ENCODE measurements at places on chromosomes 3 and 15.

DNA sequence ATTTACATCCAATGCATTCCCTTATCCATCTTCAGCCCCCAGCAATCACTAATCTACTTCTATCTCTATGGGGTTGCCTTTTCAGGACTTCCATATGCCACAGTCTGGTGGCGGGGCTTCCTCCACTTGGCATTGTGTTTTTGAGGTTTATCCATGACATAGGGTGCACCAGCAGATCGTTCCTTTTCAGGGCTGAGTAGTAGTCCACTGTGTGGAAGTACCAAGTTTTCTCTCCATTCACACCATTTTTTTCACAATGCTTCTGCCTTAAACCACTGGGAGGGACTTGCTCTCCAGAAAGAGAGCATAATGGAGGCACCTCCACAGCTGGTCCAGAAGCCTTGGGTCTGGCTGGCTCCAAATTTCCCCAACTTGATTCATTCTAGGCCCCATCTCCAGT is 144.0 kb upstream of the IQSEC1 start:
- no peaks in the 10 kb centered on the region for H3K27me3 ChIP-seq
- DNase-seq = no peak
- no peak overlapping the region for H3K4me3 ChIP-seq
- H3K27ac ChIP-seq = no peak overlapping the region
- no peaks in the 10 kb centered on the region for H3K36me3 ChIP-seq

GRCh38 chr3:15428539-15428938 is 1.1 kb downstream of the EAF1 start:
- no peaks in the 10 kb centered on the region for H3K27me3 ChIP-seq
- H3K4me3 ChIP-seq = peak overlapping the region; percentile 82
- no peaks in the 10 kb centered on the region for H3K36me3 ChIP-seq
- DNase-seq = no peak
- peaks cover 6% of the 10 kb centered on the region for H3K4me1 ChIP-seq
- H3K27ac ChIP-seq = peak overlapping the region; percentile 89

- H3K4me1 ChIP-seq = no peaks in the 10 kb centered on the region
- no peak overlapping the region for H3K4me3 ChIP-seq
- no peak for DNase-seq
These were observed 11.4 kb downstream of the LMOD3 start for GRCh38 chr3:69110941-69111546.

GRCh38 chr15:78422571-78423340 is 15.3 kb upstream of the IREB2 start:
- H3K4me3 ChIP-seq = no peak overlapping the region
- peaks cover 5% of the 10 kb centered on the region for H3K4me1 ChIP-seq
- H3K27ac ChIP-seq = peak overlapping the region; percentile 45
- DNase-seq = peak; percentile 78
- H3K27me3 ChIP-seq = no peaks in the 10 kb centered on the region

GRCh38 chr15:41809526-41810220 is 18.2 kb upstream of the JMJD7 start:
- peaks cover 5% of the 10 kb centered on the region for H3K4me1 ChIP-seq
- no peak overlapping the region for H3K27ac ChIP-seq
- no peak overlapping the region for H3K4me3 ChIP-seq

DNA sequence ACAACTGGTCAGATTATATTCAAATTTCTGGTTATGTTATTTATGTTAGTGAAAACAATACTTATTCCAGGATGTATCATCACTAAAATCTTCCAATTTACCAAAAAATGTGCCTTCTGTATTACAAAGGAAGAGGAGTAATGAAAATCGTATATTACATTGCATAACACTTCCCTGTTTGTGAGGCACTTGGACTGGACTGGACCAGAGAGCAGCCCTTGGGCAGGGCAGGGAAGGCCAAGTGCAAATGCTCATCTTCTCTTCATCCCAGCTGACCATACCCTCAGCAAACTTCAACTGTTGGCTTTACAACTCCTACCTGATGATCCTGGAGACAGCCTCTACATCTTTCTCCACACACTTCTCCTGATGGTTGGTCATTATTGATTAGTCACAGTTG is 285.7 kb upstream of the MME start:
- no peak overlapping the region for H3K27ac ChIP-seq
- no peak overlapping the region for H3K4me3 ChIP-seq
- no peaks in the 10 kb centered on the region for H3K27me3 ChIP-seq
- no peak for DNase-seq

- no peak for DNase-seq
- H3K4me1 ChIP-seq = peaks cover 15% of the 10 kb centered on the region
- H3K36me3 ChIP-seq = no peaks in the 10 kb centered on the region
- H3K4me3 ChIP-seq = no peak overlapping the region
These were observed 110.2 kb downstream of the CMSS1 start for GRCh38 chr3:99927671-99928457.

DNA sequence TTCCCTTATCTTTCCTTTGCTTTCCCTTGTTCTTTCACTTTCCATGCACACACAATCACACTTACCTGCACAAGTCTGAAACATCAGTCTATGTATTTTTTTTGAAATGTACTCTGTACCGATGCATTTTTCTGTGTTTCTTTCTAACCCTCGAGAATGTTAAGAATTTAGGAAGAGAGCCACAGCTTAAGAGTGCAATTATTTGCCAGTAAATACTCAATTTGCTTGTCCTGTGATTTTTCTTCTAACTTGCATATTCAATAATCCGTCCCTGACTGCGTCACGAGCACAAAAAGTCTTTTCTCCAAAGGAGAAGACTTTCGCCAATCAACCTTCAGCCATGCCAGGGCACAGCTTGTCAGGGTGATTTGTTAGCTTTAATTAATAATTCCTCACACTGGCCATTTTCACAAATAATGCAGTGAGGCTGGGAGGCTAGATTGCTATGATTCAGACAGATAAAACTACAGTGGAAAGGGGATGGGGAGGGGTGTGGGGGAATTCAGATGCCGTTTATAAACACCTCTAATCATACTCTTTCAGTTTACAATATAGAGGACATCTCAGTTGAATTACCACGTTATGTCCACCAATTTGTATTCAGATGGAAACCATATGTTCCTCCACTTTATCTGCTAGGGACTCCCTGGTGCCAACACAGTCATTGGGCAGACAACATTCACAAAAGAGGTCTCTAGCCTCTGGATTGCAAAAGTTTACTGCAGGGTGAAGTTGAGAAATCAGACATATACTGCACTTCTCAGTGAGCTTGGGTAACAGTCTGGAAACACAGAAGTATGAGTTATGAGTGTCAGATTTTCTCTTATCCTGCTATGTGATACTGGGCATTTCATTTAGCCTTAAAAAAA is 388.0 kb downstream of the ZBTB20 start:
- H3K4me3 ChIP-seq = no peak overlapping the region
- no peaks in the 10 kb centered on the region for H3K36me3 ChIP-seq
- peak overlapping the region; percentile 31 for H3K27ac ChIP-seq
- no peak for DNase-seq

- no peaks in the 10 kb centered on the region for H3K27me3 ChIP-seq
- H3K4me1 ChIP-seq = no peaks in the 10 kb centered on the region
- H3K36me3 ChIP-seq = no peaks in the 10 kb centered on the region
These were observed 435.9 kb downstream of the NR2F2 start for GRCh38 chr15:96766366-96766765.

GRCh38 chr15:58870451-58870850 is 63.0 kb downstream of the SLTM start:
- H3K36me3 ChIP-seq = no peaks in the 10 kb centered on the region
- DNase-seq = no peak
- H3K4me1 ChIP-seq = no peaks in the 10 kb centered on the region
- no peak overlapping the region for H3K27ac ChIP-seq
- no peak overlapping the region for H3K4me3 ChIP-seq

- H3K36me3 ChIP-seq = no peaks in the 10 kb centered on the region
- H3K4me1 ChIP-seq = peaks cover 2% of the 10 kb centered on the region
- H3K27ac ChIP-seq = no peak overlapping the region
These were observed 35.3 kb downstream of the FSIP1 start for GRCh38 chr15:39747326-39747725.

GRCh38 chr15:37893309-37893708 is 41.1 kb upstream of the TMCO5A start:
- H3K4me1 ChIP-seq = no peaks in the 10 kb centered on the region
- H3K27me3 ChIP-seq = no peaks in the 10 kb centered on the region
- H3K36me3 ChIP-seq = no peaks in the 10 kb centered on the region
- DNase-seq = no peak
- H3K27ac ChIP-seq = no peak overlapping the region

DNA sequence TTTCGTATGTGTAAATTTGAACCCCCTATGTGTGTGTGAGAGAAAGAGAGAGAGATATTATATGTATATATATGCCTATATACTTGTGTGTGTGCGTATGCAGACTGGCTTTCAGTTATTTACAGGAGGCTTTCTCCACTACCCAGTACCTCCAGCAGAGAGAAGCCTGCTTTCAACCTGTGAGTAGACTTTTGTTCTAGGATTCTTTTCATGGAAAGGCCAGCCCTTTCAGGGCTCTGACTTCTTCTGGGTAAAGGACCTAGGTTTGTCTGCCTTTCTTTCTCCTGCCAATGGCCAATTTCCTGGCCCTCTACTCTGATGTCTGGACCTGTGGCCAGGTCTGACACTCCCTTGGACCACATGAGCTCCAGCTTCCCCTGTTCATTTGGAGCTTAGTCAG is 23.8 kb downstream of the LRRC28 start:
- no peak for DNase-seq
- H3K4me1 ChIP-seq = no peaks in the 10 kb centered on the region
- H3K27ac ChIP-seq = no peak overlapping the region
- H3K36me3 ChIP-seq = no peaks in the 10 kb centered on the region
